ENCODE measurements at places on chromosomes 7 and 10.
A peak's percentile ranks its signal among the peaks of the same experiment; 100 is the strongest.

DNA sequence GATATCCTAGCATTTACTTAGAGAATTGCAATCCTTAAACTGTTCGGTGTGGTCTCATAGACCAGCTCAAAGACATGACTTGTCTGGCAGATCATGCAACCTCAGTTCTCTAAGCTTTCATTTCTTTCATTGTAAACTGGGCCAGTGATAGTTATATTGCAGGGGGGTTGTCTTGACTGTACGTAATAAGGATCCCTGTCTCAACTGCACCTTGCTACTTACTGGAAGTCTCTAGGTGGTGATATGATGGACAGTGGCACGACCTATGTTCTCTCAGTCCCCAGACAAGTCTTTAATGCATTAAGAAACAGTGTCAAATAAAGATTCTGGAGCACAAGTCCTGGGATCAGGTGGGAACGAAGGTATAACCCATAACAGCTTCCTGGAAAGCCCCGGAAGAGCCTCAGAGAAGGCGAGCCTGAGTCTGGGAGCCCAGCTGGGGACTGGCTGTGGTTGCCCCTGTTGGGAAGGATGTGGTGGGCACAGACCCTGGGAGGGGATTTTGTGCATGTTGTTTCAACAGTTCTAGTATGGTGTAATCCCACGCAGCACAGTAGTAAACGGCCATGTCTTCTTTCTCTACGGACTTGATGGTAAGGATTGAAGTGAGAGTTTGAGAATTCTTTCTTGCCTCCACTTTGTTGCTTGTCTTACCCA lies 26.0 kb upstream of the TARP start:
- no peak for DNase-seq

DNA sequence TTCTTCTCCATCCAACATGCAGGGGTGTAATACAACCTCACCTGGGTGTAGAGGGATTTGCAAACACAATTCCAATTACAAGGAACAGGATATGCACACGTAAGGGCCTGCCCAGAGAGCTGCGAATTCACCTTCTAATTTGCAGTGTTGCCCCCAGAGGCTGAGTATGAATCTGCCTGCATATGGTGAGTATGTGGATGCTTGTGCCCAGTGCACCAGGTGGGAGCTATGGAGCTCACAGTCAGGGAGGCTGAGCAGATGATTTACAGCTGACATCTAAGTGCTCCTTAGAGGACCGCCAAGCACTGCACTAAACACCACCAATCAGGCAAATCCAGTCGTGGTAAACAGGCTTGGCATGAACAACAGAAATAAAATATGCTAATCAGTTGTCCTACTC lies 132.0 kb downstream of the RELN start:
- no peak for DNase-seq

DNA sequence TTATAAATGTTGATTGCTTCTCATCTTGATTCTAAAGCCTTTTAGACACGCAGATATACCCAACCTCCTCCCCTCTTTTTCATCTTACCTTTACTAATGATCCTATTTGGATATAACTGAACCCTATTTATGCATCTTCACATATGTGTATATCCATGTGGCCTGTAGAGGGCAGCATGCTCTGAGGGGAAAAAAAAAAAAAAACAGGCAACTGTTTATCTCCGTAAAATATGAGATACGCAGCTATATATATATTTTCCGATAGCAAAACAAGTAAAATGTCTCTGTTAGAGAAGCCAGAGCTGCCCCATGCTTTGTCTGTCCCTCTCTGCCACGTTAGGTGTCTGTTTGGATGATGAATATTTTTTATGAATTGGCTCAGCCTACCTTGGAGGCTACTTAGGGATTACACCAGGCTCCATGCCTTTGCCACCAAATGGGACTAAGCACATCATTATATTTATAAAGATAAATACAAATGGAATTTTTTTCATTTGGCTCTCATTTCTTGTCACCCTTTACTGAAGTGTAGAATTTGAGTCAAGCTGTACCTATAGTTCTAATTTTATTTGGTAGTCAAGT lies 174.8 kb upstream of the FZD1 start:
- peak; percentile 4 for DNase-seq

DNA sequence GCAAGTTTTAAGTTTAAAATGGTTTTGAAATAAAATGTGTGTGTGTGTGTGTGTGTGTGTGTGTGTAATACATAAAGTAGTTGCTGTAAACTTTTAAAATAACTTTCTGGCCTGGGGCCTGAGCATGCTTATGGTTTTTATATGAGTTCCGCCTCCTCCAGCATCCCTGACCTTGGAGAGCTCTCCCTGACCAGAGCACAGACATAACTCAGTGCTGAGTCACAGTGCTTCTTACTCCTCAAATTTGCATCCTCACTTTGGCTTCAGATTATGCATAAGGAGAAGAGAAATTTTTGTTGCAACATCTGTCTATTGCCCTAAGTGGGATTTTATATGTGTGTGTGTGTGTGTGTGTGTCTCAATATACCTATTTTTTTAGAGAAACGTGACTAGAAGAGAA lies 200.8 kb downstream of the ELMO1 start:
- DNase-seq, result no peak

- no peak for DNase-seq
Measured at GRCh38 chr7:21580073-21580521, 37.3 kb downstream of the DNAH11 start.

GRCh38 chr7:16061630-16062029 lies 359.7 kb downstream of the CRPPA start:
- DNase-seq, result no peak

DNA sequence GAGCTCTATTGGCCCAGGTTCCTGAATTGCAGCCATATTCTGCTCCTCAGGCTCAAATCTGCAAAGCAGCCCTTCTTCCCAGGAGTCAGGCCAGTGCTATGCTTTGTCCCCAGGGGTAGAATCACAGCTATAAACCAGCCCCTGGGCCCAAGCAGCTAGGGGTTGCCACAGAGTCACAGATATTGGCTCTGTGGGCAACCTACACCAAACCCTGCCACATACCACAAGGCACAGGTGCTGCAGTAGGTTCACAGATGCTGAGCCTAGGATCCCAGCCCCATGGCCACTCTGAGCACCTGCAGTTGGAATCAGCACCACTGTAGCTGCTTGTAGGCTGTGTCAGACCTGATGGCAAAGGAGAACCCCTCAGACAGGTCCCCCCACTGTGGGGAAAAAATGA lies 43.1 kb upstream of the CAMK2B start:
- no peak for DNase-seq

DNA sequence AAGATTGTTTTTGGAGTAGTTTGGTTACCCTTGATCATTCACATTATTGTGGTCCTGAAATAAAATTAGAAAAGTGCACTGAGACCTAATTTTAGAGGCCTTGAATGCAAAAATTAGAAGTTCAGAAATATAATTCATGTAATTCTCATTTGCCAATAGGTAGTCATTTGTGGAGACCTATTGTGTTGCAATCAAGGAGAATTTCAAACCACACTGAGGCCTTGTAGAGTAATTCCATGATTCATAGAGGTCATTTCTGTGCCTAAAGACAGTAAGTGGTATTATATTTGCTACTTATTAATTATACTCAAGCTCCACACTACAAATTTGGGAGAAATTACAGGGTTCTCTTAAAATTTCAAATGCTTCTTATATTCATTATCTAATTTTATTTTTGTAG lies 946.8 kb upstream of the POT1 start:
- no peak for DNase-seq

GRCh38 chr10:29888321-29888720 lies 171.1 kb downstream of the JCAD start:
- DNase-seq, result no peak

- no peak for DNase-seq
Measured at GRCh38 chr7:84677117-84677732, 482.6 kb upstream of the SEMA3A start.

- no peak for DNase-seq
Measured at GRCh38 chr7:44639671-44640321, 33.4 kb downstream of the OGDH start.

GRCh38 chr7:95375591-95376257 lies 20.5 kb downstream of the PON3 start:
- DNase-seq, result no peak

DNA sequence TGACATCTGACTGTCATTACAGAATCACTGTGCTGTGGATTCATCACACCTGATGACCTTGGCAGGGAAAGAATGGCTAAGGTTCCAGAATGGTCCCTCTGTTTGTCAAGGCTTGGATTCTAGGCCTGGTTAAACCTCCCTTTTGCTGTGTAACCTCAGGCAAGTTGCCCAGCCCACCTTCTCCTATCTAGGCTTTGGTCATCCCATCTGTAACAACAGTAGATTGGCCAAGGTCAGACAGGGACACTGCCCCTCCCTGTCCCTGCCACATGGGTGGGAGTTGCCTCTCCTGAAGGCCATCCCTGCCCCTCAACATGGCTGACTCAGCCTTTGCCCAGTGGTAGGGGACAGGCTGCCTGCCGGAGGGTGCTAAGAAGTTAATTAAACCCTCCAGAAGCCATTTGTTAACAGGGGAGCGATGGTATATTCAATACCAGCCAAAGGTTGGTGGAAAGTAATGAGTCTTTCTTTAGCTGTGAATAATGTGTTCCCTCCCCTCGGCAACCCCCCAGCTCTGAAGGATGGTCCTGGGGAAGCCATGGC lies 149.8 kb upstream of the PCBD1 start:
- DNase-seq, result no peak

- DNase-seq, result no peak
Measured at GRCh38 chr7:42010751-42011150, 226.3 kb downstream of the GLI3 start.

DNA sequence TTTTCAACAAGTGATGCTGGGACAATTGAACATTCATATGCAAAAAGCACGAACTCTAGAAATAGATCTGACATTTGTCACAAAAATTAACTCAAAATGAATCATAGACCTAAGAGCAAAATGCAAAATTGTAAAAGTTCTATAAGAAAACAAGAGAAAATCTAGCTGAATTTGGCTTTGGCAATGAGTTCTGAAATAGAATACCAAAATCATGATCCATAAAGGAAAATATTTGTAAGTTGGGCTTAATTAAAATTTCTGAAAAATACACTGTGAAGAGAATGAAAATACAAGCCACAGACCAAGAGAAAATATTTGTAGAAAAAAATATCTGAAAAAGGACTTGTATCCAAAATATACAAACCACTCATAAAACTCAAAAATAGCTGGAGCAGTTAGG lies 698.8 kb upstream of the CELF2 start:
- no peak for DNase-seq

GRCh38 chr10:47115322-47115721 lies 184.7 kb upstream of the GDF10 start:
- DNase-seq, result no peak

DNA sequence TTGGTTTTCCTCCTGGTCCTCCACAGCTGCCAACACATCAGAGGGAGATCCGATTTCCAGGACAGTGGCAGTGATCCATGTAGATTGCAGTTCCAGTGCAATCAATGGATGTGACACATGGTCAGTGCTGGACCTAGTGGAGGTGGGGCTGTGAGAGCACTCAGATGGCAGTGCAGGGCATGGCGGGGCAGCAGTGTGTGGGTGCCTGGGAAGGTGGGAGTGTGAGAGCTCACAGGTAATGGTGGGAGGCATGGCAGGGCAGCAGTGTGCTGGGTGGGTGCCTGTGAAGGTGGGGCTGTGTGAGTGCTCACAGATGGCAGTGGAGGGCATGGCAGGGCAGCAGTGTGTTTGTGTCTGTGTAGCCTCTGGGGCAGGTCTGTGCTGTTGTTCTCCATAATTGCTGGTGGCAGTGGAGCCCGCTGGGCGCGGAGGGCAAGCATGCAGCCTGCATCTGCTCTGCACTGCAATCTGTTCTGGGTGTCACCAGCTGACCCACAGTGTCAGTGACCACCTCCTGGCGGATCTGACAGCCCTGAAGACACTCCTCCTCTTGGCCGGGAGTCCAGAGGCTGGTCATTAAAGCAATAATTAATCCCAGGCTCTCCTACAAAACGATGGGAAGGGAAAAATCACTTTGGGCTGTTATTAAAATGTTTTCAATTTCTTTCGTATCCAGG lies 8.6 kb upstream of the ADARB2 start:
- no peak for DNase-seq

DNA sequence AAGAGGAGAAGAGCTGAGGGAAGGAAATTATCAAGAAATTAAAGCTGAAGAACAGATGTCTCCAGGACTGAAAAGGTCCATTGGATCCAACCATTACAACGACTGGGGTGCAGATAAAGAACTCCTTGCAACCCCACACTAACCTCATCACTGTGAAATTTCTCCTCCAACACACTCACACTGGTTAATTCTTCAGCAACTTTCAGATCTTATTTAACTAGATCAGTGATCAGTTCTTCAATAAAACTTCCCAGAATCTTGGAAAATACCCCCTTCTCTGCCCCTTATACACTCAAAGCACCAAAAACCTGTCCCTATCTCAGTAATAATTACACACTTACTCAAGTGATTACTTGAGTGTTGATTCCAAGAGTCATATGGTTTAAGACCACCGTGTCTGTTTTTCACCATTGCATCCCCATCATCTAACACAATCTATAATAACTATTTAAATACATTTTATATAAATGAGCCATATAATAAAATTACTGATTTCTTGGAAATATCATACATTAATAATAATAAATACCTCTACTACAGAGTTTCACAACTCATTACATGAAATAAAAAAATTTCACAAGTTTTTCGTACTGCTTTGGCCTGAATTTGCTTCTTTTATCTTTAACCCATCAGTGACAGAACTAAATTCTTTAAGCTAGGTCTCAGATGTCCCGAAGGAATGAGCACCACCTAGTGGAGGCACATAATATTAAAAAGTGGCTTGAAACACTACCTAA lies 123.7 kb downstream of the MPP7 start:
- no peak for DNase-seq

- no peak for DNase-seq
Measured at GRCh38 chr10:94146313-94146712, 152.6 kb downstream of the PLCE1 start.

- no peak for DNase-seq
Measured at GRCh38 chr10:1202343-1202742, 146.2 kb downstream of the WDR37 start.

DNA sequence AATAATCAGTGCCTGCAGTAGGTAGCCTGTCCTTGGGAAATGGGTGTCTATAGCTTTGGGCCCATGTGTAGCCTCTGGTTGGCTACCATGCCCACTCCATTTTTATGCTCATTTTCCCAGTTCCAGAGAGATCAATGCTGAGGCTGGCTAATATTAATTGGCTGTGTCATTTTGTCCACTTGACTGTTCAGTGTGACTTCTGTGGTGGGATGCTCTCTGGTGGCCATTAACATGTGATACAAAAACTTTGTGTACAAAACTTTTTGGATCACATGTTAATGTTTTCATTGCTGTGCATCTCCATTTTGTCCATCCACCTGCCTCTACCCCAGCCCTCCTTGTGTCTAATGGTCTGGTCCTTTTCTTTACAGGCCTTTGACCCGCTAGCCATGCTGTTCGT lies 22.7 kb downstream of the VIM start:
- no peak for DNase-seq

DNA sequence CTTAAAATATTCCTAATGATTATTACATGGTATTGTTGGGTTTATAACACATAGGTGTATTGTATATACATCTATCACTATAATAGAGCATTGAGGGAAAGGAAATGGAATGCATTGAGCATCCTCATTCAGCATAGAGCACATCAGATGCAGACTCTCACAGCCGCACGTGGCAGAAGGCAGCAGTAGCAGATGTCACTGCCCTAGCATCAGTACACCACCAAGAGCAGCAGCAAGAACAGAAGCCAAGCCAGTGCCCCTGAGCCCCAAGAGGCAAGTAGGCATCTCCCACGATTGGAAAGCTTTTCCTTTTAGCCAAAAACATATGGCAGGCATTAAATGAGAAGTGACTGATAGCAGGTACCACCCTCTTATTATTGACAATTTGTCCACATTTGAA lies 510.0 kb downstream of the TNS3 start:
- no peak for DNase-seq

Measured in stimulated activated naive B cell treated with anti-CD40 and anti-IgM and Interleukin-4, amounts not matched to agents 10 μg/mL and 1 μg/mL and 100 μg/mL, for 72 hours (primary cell).